Activated CD8-positive, alpha-beta memory T cell treated with anti-CD3 and anti-CD28 coated beads for 24 hours (primary cell): ENCODE measurements at places on chromosomes 2 and 18.

DNA sequence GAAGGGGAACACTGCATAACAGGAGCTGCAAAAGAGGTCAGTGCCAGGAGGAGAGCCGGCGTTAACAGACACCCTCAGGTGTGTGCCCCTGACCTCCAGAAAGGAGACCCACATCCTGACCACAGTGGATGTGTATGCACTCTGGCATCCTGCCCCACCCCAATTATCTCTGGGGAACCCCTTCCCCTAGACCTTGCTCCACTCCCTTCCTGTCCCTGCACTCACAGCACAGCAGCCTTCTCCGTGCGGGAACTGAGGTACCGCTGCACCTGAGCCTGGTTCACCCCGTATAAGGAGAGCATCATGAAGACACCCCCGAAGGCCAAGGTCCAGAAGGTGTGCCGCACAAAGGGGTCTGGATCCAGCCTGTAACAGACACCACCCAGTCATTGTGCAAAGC lies 7.3 kb upstream of the ATRAID start:
- DNase-seq: no peak

DNA sequence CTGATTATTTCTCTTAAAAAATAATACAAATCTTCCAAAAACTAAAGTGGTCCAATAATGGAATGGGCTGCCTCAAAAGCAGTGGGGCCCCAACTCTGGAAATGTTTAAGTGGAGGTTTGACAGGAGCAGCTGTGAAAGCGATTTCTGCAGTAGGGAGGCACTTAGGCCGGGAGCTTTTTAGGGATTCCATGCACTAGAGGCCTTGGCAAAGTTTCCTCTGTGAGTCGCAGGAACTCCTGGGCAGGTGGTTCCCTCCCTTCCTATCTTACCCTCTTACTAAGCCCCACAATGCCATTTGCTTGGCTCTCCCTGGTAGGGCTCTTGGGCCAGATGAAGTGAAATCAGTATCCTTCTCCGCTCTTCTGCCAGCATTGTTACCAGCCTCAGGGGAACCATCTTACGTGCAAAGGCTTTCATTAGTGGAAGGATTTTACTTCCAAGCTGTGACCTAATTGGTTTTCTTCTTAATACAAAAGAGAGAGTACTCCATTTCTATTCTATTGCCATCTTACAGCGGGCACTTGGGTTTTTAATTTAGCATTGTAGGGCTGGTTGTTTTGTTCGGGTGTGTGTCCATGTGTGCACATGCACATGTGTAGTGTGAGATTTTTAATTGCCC lies 34.3 kb upstream of the C18orf32 start:
- DNase-seq: no peak

- DNase-seq: no peak
Measured at GRCh38 chr2:172090044-172090961, 5.0 kb downstream of the DLX1 start.

GRCh38 chr2:69644506-69644979 lies 1.0 kb upstream of the AAK1 start:
- DNase-seq: no peak

DNA sequence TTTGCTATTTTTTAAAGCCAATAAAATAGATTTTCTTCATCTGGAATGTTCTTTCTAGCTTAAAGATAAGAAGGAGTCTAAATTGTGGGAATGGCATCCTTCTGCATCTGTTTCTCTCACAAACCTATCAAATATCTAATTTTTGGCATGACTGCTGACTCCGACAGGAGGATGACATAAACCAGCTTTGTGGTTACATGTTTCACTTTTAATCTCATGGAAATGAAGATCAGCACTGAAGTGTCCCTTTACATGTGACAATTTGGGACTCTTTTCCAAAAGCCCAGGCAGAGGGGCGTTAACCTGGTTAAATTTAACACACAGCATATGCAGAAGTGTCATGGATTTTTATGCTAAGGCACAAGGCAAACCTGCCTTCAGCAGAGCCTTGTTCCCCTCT lies 694.7 kb downstream of the ARHGAP15 start:
- DNase-seq: no peak

- DNase-seq: no peak
Measured at GRCh38 chr2:168452781-168453180, 3.3 kb upstream of the CERS6 start.

GRCh38 chr18:37502036-37502435 lies 63.6 kb downstream of the CELF4 start:
- no peak for DNase-seq

DNA sequence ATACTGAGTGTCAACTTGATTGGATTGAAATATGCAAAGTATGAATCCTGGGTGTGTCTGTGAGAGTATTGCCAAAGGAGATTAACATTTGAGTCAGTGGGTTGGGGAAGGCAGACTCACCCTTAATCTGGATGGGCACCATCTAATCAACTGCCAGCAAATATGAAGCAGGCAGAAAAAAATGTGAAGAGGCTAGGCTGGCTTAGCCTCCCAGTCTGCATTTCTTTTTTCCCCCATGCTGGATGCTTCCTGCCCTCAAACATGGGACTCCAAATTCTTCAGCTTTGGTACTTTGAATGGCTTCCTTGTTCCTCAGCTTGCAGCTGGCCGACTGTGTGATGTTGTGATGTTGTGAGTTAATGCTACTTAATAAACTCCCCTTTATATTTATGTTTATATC lies 577.4 kb downstream of the CPS1 start:
- DNase-seq: no peak

GRCh38 chr2:21148718-21149117 lies 24.9 kb downstream of the TDRD15 start:
- no peak for DNase-seq

DNA sequence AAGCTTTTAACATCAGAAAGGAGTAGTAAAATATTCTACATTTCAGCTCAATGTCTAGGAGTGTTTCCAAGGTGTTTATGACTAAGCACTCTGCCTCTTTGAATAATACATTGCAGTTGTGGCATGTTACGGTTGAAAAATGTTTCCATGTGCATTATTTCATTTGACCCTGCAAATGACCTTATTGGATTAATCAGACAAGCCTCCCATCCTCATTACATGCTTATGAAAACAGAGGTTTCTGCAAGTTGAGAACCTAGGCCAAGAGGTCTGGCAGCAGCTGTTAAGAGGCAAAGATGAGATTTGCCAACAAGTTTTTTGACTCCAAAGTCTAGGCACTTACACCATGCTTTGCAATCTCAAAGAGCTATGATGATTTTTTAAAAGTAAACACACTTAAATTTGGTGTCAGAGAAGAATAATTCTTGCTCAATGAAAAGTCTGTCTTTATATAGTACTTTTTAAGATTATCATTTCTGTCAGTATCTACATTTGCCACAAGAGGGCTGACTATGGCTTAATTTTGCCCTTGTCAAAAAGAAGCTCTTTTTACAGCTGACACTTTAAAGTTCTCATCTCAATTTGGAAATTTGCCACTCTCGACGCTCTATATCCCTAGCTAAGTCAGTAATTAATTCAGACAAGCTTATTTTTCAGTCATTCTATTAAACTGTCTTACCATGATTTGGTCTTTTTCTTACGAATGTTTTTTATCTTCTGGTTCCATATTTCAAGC lies 260.6 kb downstream of the PAX3 start:
- no peak for DNase-seq

DNA sequence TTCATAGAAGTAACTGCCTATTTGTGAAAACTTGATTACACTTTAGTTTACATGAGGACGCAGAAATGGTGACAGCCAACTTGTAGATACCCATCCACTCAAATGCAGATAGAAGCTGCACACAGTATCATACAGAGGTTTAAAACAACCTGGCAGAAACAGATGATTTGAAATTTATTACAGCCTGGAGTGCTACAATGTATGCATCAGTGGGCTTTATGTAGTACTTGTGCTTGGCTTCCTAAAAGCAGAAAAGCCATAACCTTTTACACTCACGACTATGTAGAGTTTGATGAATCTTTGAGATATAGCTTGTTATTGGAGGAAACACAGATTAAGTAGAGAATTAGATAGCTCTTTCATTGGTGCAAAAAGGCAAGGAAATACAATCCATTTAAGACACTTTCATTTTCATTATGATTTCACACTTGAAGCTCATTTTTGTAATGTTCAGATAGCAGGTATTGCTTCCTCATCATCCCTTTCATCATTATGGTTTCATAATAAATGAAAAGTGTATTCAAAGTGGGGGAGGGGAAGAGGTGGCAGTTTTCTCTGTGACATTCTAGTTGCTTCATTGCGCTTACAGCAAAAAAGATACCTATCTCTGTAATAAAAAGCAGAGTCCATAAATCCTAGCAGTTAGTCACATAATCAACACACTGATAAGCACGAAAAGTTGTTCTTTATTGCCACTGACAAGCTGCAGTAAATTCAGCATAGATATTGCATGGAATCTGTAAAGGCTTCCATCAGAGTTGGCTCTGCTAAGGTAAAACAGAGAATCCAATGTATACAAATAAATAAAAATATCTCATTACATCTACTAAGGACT lies 789.8 kb upstream of the FSHR start:
- DNase-seq: no peak

DNA sequence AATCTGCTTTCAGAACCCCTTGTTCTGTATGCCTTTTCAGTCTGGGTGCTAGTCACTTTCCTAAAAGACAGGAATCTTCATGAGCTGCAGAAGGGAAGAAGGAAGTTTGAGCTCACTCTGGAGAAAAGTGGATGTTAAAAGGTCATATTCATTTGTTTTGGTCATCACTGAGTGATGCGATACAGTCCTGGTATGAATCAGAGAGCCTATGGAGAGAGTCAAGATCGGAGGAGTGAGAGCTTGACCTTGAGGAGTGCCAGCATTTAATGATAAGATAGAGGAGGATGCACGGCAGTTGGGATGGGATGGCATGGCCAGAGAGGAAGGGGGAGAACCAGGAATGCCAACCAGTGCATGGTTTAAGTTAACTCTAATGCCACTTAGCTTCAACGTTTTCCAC lies 19.6 kb downstream of the USP39 start:
- DNase-seq: no peak

DNA sequence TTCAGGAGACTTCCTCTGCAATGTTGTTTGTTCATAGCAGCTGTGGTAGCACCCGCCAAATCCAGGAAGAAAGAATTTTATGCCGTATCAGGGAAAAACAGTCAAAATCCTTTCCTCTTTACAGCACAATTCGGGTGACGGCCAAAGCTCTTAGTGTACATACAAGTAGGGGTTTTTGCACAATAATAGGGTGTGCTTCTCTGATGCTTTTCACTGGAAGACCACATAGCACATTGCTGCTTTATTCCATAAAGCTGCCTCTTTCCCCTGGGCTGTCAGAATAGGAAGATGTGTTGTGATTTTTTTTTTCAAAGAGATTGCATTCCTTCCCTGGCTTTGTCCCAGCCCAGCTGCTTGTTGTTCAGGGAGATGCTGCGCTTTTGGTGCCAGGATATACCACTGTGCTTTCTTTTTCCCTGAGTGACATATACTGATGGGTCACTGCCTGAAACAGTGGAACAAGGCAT lies 27.2 kb upstream of the LANCL1 start:
- no peak for DNase-seq

DNA sequence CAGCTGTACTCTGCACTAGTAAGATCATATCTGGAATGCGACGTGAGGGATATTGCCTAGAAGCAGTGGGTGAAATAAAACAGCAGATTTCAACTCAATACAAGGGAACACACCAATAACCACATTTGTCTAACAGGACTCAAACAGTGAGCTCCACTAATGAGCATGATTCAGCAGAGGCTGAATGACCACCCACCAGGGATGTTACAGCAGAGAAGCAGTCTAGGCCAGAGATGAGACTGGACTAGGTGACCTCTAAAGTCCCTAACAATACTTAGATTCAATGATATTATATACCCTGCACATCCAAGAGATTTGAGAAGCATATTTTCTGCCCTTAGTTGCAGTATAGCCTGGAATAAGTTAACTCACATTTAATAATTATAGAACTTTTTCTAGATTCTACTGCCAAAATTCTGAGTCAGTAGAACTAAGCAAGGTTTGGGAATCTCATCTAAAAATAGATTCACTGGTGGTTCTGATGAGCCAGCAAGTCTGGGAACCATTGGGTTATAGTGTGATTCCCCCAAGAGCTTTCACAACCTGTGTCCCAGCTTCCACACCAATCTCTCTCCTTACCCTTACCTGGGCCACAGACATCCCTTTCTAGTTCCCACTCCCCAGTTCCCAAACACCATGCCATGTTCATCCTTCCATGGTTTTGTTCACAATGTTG lies 6.3 kb downstream of the THOC1 start:
- DNase-seq: no peak

GRCh38 chr2:238239543-238239862 lies 335 bp downstream of the HES6 start:
- DNase-seq: no peak

DNA sequence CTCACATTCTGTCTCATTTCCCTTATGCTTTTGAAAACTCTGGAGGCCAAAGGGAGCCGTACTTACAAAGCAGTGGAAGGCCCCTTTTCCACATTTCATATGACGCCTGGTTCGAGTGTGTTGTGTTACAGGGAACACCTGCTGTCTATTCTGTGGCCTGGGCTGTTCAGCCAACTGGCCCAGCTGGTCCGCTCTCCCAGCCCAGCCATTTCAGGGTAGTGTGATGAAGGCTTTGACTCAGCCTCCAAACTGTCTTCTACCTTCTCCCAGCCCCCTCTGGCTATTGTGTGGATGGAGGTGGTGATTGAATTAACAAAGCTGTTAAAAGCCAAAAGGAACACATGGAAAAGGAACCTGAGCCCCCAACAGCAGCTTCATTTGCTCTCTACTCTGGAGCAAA lies 233.8 kb downstream of the ICOS start:
- no peak for DNase-seq

- DNase-seq: no peak
Measured at GRCh38 chr2:241865416-241865956, 4.0 kb upstream of the RTP5 start.

DNA sequence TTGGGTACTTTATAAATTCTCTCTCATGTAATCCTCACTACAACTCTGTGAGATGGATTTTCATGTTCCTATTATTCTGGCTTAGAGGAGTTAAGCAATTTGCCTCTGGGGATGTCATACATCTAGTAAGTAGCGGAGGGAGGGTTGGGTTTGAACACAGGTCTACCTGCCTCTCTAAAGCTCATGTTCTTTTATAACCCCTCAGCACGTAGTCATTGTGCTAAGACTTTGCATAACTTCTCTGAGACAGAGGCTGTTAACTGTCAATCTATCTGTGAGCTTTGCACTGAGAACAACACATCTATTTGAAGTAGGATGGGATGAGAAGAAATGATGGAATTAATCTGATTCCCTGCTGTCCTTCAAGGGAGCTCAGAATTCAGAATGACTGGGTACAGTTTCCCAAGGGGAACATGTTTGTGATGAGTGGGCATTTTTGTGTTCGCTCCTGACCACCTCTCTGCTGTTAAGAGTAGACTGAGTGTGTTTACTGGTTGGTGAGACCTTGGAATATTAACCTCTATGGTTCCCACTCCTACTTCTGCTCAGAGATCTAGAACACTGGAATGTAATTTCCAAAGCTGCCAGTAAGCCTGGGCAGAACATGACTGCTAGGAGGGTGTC lies 320.7 kb downstream of the SLC8A1 start:
- DNase-seq: no peak

- peak; percentile 74 for DNase-seq
Measured at GRCh38 chr2:106160786-106161261, 33.3 kb downstream of the UXS1 start.
